NCI-H1105 (cell line): ENCODE measurements at places on chromosomes 6 and 20.

- no peak for DNase-seq
Observed at GRCh38 chr6:161542346-161542980, 268.6 kb upstream of the AGPAT4 start.

DNA sequence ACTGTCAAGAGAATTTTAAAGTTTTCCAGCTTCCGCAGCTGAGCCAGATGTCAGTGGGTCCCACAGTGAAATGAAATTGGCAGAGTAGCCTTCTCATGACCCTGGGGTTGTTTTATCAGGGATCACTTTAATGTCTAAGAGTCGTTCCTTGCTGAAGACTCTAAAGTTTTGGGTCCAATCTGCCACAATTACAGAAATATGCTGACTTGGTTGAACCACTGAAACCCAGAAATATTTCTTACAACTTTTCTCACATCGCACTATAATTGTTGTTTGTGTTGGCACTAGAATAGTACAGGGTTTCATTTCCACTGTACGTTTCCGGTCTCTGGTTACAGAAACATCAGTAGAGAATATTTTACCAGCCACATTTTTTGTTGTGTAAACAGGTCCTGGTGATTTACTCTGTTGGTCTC lies 109.0 kb downstream of the HMGCLL1 start:
- no peak for DNase-seq

GRCh38 chr20:51848346-51848745 lies 46.0 kb upstream of the SALL4 start:
- no peak for DNase-seq

DNA sequence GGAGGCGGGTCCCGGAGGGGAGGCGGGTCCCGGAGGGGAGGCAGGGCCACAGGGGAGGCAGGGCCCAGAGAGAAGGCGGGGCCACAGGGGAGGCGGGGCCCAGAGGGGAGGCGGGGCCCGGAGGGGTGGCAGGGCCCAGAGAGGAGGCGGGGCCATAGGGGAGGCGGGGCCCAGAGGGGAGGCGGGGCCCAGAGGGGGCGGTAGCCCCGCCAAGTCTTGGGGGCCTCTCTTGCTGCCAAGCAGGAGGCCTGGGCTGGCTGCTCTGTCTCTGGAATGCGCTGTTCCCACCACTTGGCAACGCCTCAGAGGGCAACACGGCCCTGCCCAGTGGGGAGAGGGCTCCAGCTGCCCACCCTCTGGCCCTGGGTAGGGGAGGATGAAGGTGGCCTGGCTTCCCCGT lies 80.5 kb downstream of the YTHDF1 start:
- DNase-seq = no peak

GRCh38 chr6:4336778-4337442 lies 201.5 kb upstream of the ECI2 start:
- no peak for DNase-seq

DNA sequence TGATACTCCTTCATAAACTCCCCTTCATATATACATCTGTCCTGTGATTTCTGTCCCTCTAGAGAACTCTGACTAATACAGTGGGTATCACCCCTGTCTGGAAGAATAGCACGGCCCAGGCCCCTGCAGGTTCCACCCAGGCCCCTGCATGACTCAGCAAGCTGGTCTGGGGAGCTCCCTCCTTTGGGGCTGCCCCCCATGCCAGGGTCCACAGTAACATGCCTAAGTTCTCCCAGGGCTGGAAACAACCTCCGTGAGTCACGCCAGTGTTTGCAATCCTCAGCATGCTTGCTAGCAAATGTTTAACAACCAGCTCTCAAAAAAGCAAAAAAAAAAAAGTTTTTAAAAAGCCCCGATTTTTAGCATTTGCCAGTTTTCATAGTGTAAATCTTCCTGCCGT lies 134.3 kb upstream of the CDH4 start:
- DNase-seq = no peak

DNA sequence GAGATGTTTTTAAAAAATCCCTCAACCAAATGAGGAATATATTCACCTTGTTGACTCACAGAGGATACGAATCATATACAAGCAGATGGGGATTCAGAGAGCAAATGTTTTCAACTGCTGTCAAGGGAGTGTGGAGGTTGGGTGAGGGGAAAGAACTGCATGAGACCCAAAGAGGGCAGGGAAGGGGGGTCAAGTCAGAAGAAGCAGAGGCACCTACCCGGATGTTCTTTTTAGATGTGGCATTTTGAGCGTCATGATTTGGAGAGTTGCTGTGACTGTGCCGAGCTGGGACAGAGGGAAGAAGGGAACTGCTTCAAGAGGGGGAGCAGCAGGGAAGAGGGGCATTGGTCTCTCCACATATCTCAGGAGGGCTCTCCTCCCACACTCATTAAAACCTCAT lies 191.3 kb upstream of the PROKR2 start:
- DNase-seq = no peak

DNA sequence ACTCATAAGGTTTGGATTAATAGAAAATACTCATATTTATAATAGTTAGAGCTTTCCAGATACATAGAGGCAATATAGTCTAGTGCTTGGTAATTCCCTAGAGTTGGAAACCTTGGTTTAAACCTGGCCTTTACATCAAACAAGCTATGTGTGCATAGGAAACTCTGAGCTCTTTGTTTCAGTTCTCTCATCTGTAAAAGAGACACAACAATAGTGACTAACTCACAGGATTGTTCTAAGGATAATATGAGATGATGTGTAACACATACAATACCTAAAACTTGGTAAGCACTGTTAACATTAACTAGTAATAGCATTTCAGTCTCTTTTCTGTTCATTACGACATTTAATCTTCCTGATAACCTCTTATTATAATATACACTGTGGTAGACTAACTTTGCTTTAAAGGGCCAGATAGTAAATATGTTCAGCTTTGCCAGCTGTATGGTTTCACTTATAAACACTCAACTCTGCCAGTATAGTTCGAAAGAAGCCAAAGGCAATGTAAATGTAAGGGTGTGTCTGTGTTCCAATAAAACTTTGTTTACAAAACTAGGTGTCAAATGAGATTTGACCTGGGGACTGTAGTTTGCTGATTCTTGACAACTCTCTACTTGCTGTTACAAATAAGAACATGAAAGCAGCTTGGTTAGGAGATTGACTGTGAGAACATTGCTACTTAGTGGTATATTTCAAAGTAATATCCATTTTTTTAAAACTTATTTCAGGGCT lies 370.6 kb upstream of the FLRT3 start:
- no peak for DNase-seq

DNA sequence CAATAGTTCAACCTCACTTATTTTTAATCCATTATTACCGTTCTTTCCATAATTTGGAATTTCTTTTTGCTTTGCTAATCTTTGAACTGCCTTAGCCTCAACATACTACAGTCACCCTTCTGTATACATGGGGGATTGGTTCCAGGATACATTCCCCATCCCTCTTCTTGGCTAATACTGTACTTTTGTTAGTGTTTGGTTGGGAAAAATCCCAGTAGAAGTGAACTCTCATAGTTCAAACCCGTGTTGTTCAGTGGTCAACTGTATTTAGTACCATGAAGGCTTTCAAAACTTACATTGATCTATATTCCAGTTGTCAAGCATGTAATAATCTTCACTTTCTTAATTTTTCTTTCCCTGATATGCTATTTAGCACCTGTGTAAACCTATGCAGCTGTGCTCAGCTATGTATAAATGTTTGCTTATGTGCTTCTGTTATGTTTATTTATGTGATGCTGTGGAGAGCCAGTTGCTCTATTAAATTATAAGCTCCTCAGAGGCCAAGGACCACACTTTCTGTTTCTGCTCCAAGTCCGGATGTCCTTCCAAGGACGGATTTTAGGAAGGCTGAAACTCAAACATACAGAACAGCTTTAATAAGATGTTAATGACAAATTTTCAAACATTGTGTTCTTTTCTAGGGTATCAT lies 33.3 kb upstream of the LAMA4 start:
- DNase-seq = no peak

DNA sequence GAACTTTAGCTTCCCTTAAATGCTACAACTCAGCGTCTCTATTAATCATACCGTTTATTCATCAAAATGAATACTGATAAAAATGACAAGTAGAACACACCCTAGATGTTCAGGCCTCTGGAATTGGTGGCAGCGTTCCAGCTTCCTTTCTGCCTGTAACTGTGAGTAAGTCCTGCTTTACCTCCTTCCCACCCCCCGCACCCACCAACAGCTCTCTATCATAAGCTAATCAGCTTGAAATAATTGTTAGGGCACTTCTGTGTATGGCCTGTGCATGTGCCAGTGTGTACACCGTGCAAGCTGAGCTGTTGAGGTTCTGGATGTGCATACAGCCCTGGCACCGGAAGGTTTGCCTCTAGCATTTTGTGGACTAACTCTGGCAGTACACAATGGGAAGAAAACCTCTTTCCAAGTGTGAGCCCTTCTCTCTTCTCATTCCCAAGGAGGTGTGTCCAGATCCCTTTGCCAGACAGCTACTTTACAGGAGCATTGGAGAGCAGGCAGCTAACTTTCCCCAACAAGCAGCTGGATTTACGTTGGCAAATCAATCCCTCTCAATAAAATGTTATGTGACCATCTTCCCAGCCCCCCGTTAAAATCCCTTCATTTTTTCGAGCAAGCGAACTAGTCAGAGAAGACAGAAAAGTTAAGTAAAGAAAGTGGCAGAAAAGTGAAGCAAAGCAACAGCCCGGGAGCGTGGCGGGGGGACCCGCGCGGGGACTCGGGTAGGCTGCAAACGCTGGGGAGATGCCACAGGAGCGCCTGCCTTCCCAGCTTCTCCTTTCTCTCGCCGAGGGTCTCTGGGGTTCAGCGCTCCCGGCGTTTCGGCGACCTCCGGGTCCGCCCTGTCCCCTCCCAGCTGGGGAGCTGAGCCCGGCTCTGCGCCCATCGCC lies 803 bp upstream of the ADGRG6 start:
- no peak for DNase-seq

GRCh38 chr20:37319151-37319671 lies 26.7 kb upstream of the SRC start:
- no peak for DNase-seq
